NCI-H446 (cell line): ENCODE measurements at places on chromosomes 1 and 21.

DNA sequence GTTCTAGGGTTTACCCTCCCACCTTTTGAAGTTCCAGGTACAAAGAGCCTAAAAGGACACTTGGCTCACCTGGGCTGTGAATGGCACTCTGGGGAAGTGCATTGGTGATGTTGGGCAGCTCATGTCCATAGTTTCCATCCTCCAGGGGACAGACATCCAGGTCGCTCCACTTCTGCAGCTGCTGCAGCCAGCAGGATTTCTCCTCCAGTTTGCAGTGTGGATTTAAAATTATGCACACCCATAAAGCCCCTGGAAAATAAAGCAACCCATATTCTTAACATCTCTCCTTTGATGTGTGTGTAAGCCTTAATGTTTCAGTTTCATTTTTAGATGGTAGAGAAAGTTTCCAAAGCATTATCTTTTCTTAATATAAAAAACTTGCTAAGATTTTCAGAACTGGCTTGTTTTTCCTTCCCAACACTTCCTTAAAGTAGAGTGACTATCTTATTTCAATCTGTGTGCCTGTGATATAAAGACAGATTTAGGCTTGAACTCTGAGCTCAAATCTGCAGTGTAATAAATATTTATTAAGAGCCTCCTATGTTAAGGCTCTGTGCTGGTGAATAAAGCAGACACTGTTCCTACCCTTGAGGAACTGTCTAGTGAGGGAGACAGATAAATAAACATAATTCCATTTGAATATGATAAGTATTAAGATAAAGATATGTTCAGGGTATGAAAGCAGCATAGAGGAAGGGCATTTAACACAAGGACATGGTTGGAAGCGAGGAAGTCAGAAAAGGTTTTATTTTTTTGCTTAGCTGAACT lies 39.1 kb downstream of the UROD start:
- no peak for DNase-seq

DNA sequence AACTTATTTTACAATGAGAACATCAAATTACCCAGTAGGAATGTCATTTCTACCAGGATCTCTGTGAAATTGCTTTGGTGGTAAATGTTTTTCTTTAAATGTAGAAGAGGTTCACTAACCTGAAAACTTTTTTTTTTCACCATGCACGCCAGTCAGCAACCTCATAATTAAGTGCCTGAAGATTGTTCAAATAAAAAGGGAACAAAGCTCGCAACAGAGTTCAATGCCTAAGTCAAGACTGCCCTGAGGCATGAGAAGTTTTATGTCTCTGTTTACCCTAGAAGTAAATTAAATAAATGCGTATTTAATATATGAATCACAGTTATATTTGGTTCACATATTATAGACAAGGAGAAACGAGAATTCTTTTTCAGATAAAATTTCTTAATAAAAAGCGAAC lies 13.8 kb upstream of the SYDE2 start:
- no peak for DNase-seq

GRCh38 chr1:175317309-175317708 lies 124.7 kb upstream of the KIAA0040 start:
- DNase-seq: no peak

GRCh38 chr1:15153842-15154479 lies 414 bp downstream of the TMEM51 start:
- DNase-seq: peak; percentile 24

GRCh38 chr21:45112371-45112770 lies 38.0 kb downstream of the ADARB1 start:
- no peak for DNase-seq

DNA sequence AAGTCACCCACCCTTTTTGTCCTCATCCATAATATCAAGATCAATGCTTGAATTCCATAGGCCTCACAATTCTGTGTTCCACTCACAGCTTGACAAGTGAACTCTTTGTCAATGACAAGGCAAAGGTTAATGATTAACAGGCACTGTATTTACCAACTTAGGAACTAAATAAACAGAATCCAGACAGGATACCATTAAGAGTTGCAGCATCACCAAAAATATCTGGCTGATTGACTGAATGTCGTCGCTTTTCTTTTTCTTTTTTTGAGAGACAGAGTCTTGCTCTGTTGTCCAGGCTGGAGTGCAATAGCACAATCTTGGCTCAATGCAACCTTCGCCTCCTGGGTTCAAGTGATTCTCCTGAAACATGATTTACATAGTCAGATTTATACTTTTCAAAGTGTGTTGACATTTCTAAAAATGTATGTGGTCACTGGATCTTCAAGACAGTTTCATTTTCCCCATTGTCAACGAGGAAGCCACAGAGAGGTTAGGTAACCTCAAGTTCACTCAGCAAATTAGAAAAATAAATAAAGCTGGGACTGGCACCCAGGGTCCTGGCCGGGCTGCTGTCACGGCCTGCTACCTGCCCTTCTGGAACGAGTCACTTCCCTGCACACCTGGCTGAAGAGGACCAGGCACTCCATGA lies 81.0 kb downstream of the PDE9A start:
- no peak for DNase-seq

GRCh38 chr1:85504417-85504816 lies 39.5 kb upstream of the DDAH1 start:
- DNase-seq: no peak

DNA sequence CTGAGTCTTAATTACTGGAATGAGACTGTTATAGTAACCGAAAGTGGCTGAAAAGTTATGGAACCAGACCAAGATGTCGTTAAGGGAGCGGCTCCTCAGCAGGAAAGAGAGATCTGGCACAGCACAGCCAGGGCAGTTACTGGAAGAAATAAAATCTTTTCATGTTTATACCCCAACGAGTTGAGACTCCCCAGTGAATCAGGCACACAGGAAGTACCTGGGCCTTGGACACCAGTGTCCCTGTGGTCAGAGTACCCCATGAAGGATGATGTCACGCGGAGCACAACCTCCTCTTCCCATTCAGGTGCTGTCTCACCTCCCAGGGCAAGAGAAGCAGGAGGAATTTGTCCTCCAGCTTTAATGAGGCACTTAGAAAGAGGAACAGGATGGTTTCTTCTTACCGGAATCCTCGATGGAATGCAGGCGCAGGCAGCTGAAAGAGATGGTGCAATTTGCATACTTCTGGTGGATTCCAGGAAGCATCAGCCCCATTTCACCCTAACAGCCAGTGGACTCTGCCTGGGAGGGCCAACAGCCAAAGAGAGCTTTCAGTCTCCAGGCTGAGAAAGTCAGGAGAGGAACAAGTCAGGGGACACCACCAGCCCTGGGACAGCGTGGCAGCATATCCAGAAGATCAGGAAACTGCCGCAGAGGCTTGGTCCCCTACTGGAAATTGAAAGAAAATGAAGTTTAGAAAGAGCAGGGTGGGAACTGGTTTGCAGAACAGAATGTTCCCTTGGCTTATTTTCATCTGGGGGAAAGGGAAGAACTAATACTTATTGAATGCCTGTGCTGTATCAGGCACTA lies 35.9 kb upstream of the CTTNBP2NL start:
- DNase-seq: no peak

DNA sequence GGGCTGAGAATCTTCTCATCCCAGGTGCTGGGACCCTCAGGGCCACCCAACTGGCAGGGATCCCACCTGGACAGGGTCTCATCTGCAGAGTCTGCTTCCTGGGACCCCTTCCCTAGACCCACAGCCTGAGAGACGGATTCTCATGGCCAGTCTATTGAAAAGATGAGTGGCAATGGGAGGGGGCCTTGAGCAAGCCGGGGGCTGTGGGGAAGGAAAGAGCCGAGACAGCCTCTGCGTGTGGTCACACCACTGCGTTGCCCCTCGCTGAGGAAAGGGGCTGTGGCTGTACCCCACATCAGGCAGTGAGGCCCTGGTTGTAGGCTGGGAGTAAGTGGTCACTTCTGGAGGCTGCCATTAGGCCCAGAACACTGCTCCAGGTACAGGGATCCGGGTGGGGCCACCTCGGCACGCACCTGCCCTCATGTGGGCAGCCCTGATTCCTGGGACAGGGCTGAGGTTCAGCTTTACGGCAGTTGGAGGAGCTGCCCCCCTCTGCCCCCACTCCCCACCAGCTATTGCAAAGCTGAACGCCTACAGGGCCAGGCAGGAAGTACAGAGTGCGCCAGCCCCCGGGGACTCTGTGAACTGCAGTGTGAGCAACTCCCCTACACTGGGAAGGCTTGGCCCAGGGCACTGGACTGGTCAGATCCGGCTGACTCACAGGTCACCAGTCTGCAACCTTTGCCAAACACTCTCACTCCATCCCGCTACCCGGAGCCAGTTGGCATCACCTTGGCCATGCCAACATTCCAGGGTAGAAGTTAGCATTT lies 106.9 kb downstream of the RIPK4 start:
- no peak for DNase-seq

- DNase-seq: no peak
Measured at GRCh38 chr1:14064649-14065442, 364.9 kb downstream of the PRDM2 start.

DNA sequence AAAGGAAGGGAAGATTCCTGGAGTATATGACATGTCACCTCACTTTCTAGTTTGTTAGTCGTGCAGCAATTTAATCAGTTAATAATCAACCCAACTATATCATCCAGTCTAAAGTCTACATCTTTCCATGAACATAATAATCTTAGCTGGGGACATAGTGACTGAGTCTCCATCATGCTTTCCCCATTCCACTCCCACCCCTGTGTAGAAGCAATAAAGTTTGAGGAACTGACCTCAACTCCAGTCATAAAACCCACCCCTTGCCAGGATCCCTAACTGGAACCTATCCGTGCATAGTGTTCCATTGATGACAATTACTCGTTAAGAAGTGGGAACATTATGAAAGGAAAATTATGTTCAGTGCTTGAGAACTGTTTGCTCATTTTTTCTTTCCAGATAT lies 48.9 kb upstream of the MROH9 start:
- DNase-seq: no peak

GRCh38 chr1:109985247-109986053 lies 885 bp downstream of the AHCYL1 start:
- peak; percentile 41 for DNase-seq

- no peak for DNase-seq
Measured at GRCh38 chr1:93114391-93114790, 35.3 kb downstream of the MTF2 start.

DNA sequence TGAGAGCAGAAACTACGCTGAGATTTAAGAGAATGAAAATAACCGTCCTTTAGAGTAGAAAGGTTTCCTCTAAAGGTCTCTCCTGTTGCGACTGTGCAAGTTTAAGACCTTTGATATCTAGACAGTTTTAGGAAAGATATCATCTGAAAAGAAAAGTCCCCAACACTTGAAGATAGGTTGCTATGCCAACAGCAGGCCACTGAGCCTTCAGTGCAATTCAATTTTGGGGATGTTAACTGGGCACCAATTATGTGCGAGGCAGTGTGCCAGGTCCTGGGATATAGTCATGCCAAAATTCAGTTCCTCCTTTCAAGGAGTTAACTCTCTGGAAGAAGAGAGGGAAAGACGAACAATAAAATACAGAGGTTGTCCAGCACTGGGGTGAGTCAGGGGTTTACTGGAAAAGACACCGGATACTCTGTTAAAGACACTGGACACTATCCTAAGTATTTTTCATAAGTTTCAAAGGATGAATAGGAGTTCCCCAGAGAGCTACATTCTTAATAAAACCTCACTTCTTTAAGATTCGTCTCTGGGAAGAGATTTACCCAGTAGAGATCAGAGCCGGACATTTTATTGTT lies 25.5 kb upstream of the ZNF281 start:
- no peak for DNase-seq

DNA sequence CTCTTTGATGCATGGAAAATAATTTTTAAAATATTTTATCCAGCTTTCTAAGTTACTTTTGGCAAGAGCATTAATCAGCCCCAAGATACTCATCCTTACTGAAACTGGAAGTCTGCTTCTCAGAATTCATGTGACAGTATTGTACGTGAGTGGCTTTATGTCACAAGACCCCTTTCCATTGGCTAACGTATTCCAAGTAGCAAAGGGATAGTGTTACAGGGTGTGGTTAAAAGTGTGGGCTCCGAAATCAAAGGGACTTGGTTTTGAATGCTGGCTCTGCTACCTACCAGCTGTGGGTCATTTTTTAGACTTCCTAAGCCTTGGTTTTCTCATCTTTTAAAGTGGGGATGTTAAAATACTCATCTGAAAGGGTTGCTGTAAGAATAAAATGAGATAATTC lies 91.7 kb downstream of the RHOU start:
- no peak for DNase-seq

DNA sequence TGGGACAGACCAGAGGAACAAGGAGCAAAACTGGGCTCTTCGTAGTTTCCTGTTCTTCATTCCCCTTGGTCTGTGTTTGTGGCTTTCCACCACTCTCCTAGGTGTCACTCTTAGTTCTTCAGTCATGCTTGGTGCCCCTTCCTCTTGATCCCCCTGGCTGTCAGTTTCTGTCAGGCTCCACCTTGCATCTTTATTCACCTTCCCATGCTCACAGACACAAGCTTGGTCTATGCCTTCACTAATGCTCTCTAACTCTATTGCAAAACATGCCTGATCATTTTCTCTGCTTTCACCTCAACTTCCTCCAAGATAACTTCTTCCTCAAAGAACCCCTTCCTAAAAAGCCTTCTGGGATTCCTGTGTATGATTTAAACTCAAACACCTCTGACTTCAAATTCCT lies 122.9 kb downstream of the GLUL start:
- no peak for DNase-seq

GRCh38 chr1:202365092-202365815 lies 16.8 kb downstream of the PPP1R12B start:
- no peak for DNase-seq

DNA sequence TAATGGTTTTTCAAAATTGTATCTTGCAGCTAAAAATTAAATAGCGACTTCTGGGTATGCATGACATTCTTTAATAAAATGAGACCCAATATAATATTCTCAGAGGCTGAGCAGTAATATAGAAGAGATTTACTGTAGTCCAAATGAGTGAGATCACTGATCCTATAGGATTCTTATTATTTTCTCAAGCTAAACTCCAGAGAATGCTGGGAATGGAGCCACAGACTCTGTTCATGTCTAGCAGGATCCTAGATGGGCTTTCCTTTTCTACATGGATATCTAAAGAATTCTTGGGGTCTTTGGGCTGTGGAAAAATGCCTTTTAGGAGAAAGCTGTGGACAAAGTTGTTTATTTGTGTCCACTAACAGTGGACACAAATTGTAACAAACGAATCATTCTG lies 150.7 kb upstream of the ZNF644 start:
- DNase-seq: no peak

DNA sequence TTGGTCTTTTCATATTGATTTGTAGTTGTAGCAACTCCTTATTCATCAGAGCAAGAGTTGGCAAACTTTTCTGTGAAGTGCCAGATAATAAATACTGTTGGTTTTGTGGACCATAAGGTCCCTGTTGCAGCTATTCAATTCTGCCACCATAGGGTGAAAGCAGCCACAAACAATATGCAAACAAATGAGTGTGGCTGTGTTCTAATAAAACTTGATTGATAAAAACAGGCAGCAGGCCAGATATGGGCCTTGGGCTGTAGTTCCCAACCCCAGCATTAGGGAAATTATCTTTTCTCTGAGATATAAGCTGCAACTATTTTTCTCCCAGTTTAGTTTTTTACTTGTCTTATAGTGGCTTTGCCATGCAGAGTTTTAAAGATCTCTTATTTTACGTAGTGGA lies 469.2 kb downstream of the SMYD3 start:
- DNase-seq: no peak
